RPMI7951 (cell line): ENCODE measurements at places on chromosomes 2 and 18.
A peak's percentile ranks its signal among the peaks of the same experiment; 100 is the strongest.

- peak; percentile 55 for DNase-seq
These were observed 29.5 kb downstream of the RAB31 start for GRCh38 chr18:9737472-9738121.

GRCh38 chr2:238895361-238895882 lies 47.5 kb downstream of the TWIST2 start:
- DNase-seq = peak; percentile 61

DNA sequence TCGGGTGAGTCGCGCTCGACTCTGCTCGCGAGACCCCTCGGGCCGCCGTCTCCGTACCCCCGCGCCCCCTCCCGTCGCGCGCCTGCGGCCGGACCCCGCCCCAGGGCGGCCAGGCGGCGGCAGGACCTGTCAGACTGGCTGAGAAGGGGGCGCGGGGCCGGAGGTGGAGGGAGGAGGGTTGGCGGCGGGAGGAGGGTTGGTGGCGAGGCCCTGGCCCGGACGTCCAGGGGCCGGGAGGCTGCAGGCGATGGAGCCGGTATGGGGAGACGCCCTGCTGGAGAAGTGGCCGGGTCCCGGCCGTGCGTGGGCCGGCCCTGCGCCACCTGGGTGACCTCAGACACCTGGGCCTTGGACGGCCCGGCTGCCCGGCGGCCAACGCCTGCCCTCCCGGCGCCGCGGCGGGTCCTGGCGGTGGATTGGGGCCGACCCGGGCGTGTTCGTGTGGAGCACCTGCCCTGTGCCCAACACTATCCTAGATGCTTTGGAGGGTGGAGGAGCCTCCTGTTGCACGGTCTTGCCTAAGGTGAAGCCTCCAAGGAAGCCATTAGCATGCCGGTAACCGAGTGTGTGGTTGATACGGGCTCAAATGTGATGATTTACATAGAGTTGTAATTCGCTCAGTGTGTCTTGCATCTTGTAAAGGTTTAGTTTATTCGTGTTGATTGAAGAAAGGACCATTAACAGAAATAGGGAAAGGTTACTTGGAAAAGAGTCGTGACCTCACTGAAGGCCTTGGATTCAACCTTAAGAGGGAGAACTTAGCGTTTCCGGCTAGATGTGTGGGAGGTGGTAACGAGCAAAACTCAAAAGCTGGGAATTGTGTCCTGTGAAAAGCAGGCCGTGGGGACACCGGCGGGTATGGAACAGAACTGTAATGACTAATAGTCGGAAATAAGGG lies 550 bp downstream of the MYL12B start:
- DNase-seq = no peak

DNA sequence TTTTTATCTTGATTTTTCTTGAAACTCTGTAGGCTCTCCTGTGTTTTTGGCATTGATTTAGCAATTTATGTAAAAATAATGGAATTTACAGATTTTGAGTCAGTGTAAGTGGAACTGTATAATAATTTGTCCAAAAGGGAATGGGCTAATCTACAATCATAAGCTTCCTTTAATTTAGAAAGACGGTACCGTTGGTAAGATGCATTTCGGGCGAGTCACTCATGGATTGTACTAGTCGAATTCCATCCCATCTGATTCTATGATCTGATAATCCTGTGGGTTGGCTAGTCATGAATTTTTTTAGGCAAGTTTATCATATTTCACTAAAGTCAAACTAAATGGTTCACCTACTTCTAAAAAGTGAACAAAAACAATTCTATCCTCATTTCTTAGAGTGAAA lies 133.4 kb downstream of the ZNF407 start:
- DNase-seq = peak; percentile 73

DNA sequence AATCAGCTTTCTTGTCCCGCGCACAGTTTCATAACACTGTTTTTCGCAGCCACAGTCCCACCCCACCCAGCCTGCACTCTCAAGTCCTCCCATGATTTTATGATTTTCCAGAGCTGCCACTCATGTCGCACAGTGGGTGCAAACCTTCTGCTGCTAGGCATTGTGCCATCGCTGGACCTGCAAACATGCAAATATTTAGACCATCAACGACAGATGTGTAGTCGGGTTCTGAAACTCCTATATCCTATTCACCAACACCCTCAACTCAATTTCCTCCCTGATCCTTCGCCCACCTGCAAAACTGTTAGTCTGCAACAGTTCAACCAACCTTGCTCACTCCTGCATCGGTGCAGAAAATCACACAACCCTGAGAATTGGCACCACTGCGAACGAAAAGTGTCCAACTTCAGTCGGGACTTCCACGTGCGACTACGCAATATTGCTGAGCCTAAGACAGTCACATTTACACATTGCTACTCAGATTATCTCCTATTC lies 871 bp upstream of the ALS2 start:
- peak; percentile 25 for DNase-seq

- peak; percentile 35 for DNase-seq
These were observed 64.0 kb downstream of the INPP4A start for GRCh38 chr2:98508709-98509066.

- DNase-seq = peak; percentile 84
These were observed 20.4 kb upstream of the CXXC1 start for GRCh38 chr18:50307738-50308470.

GRCh38 chr2:170828533-170828916 lies 11.8 kb downstream of the GAD1 start:
- DNase-seq = no peak

DNA sequence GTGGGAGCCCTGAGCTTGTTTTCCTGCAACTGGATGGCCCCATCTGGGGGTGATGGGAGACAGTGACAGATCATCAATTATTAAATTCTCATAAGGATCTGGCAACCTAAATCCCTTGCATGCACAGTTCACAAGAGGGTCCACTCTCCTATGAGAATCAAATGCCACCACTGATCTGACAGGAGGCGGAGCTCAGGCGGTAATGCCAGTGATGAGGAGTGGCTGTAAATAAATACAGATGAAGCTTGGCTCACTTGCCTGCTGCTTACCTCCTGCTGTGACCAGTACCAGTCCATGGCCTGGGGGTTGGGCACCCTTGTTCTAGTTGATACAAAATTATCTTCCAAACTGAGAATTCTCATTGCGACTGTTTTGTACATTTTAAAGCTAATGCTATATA lies 258.6 kb downstream of the CTNNA2 start:
- no peak for DNase-seq

- DNase-seq = peak; percentile 26
These were observed 330.2 kb upstream of the FANCL start for GRCh38 chr2:58571181-58571852.
